ENCODE measurements at places on chromosomes 13 and 19.

DNA sequence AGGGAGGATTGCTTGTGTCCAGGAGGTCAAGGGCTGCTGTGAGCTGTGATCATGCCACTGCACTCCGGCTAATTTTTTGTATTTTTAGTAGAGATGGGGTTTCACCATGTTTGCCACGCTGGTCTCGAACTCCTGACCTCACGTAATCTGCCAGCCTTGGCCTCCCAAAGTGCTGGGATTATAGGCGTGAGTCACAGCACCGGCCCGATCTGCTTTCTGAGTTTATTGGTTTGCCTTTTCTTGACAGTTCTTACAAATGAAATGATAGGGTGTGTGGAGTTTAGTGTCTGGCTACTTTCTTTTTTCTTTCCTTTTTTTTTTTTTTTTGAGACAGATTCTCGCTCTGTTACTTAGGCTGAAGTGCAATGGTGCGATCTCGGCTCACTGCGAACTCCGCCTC, 848 bp downstream of the C19orf44 start:
- H3K4me3 ChIP-seq: peak overlapping the region; percentile 65
- peaks cover 12% of the 10 kb centered on the region for H3K36me3 ChIP-seq
- no peaks in the 10 kb centered on the region for H3K27me3 ChIP-seq
- H3K4me1 ChIP-seq: no peaks in the 10 kb centered on the region
- DNase-seq: no peak

- H3K27ac ChIP-seq: no peak overlapping the region
- no peaks in the 10 kb centered on the region for H3K27me3 ChIP-seq
- no peak for DNase-seq
- no peak overlapping the region for H3K4me3 ChIP-seq
- no peaks in the 10 kb centered on the region for H3K36me3 ChIP-seq
- H3K4me1 ChIP-seq: peaks cover 5% of the 10 kb centered on the region
These were observed 214.1 kb downstream of the COL4A1 start for GRCh38 chr13:110092831-110093247.

DNA sequence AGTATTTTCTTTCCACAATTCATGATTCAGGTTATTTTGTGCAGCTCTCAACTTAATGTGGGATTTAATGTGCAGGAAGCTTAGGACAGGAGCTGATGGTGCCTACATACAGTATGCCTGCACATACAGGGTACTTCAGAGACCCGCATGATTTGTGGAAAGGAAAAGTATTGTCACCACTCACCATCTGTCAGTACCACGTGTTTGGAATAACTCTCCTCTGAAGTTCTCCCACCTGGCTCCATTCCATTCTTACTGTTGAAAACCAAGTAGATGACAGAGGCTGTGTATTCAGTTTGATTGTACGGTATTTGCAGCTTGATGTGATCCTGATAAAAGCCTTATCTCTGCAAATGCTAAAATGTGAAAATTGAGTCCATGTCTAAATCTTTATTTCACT, 85.7 kb downstream of the ZAR1L start:
- H3K27me3 ChIP-seq: no peaks in the 10 kb centered on the region
- H3K36me3 ChIP-seq: peaks cover 53% of the 10 kb centered on the region
- H3K27ac ChIP-seq: no peak overlapping the region
- no peak overlapping the region for H3K4me3 ChIP-seq
- no peak for DNase-seq

DNA sequence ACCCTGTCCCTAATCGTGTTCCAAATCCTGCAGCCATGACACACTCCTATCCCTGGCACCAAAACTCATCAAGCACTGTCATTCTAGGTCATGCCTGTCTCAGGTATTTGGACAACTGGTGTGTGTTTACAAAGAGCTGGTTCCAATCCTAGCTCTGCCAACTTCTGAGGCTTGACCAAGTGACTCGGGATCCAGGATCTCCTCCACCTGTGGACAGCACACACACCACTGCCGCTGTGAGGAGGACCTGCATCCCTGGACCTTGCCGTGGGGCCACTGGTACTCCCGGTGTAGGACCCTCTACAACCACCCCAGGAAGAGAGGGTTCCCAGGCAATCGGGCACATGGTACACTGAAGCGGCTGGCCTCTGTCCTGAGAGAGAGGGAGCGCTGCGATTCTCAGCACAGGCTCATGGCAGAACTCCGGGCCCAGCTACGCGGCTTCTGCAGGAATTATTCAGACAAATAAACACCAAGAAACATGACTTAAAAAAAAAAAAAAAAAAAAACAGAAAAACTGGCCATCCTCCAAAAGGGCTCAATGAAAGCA, 20.4 kb downstream of the MLLT1 start:
- H3K27me3 ChIP-seq: no peaks in the 10 kb centered on the region
- no peak overlapping the region for H3K27ac ChIP-seq
- DNase-seq: peak; percentile 65
- peaks cover 17% of the 10 kb centered on the region for H3K4me1 ChIP-seq
- peaks cover 10% of the 10 kb centered on the region for H3K36me3 ChIP-seq
- H3K4me3 ChIP-seq: no peak overlapping the region

GRCh38 chr13:58712191-58712590, 1080.6 kb downstream of the PCDH17 start:
- H3K27ac ChIP-seq: no peak overlapping the region
- no peaks in the 10 kb centered on the region for H3K27me3 ChIP-seq
- H3K4me3 ChIP-seq: no peak overlapping the region
- DNase-seq: no peak
- H3K36me3 ChIP-seq: no peaks in the 10 kb centered on the region
- no peaks in the 10 kb centered on the region for H3K4me1 ChIP-seq

DNA sequence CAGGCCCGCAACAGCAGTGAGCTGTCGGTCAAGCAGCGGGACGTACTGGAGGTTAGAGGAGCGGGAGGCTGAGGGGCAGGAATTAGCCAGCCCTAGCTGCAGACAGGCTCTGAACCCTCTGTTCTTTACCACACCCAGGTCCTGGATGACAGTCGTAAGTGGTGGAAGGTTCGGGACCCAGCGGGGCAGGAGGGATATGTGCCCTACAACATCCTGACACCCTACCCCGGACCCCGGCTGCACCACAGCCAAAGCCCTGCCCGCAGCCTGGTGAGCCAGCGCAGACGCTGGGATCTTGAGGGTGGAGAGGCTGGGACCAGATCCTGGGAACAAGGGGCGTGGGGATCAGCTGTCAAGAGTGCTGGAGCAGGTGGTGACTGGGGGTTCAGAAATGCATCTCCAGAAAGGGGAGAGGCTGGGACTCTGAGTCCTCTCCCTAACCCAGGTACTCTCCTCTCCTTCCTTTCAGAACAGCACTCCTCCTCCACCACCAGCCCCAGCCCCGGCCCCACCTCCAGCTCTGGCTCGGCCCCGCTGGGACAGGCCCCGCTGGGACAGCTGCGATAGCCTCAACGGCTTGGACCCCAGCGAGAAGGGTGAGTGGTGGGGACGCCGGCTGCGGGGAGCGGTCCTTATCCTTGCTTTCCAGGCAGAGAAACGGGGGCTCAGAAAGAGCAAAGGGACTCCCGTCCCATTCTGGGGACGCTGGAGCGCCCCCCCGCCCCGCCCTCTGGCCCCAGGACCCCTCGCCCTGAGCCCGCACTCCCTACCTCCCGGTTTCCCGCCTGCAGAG, 10.4 kb downstream of the EPS8L1 start:
- peak overlapping the region; percentile 43 for H3K4me3 ChIP-seq
- no peak overlapping the region for H3K27ac ChIP-seq
- H3K27me3 ChIP-seq: peaks cover 20% of the 10 kb centered on the region
- H3K36me3 ChIP-seq: peaks cover 17% of the 10 kb centered on the region

DNA sequence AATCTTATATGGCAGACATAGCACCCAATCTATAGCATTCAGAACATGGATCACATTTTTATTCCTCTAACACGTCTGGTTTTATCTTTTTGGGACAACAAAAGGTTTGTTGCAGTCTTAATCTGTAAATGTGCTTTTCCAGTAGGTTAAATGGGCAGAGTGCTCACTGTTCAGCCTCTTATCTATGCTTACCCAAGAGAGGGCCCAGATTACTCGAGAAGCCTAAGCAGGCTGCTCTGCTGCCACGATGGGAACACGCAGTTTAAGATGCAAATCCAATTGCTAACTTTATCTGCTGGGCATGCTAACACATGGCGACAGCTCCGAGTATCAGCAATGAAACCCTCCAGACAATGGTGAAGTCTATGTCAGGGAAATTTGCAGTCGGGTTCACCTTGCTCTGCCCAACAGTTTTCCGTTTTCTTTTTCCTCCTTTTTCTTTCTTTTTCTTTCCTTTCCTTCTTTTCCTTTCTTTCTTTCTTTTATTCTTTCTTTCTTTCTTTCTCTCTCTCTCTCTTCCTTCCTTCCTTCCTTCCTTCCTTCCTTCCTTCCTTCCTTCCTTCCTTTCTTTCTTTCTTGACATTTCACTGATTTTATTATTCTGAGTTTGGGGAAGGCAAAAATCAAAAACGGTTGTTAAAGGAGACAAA, 115.3 kb downstream of the RBM26 start:
- no peak overlapping the region for H3K4me3 ChIP-seq
- H3K4me1 ChIP-seq: no peaks in the 10 kb centered on the region

- no peaks in the 10 kb centered on the region for H3K27me3 ChIP-seq
- peaks cover 66% of the 10 kb centered on the region for H3K36me3 ChIP-seq
- H3K4me1 ChIP-seq: no peaks in the 10 kb centered on the region
- no peak overlapping the region for H3K4me3 ChIP-seq
These were observed 8.3 kb downstream of the ZNF554 start for GRCh38 chr19:2827840-2828489.

GRCh38 chr19:17352608-17353280, 15.4 kb downstream of the GTPBP3 start:
- no peak overlapping the region for H3K27ac ChIP-seq
- DNase-seq: no peak
- no peaks in the 10 kb centered on the region for H3K36me3 ChIP-seq
- peaks cover 17% of the 10 kb centered on the region for H3K4me1 ChIP-seq

DNA sequence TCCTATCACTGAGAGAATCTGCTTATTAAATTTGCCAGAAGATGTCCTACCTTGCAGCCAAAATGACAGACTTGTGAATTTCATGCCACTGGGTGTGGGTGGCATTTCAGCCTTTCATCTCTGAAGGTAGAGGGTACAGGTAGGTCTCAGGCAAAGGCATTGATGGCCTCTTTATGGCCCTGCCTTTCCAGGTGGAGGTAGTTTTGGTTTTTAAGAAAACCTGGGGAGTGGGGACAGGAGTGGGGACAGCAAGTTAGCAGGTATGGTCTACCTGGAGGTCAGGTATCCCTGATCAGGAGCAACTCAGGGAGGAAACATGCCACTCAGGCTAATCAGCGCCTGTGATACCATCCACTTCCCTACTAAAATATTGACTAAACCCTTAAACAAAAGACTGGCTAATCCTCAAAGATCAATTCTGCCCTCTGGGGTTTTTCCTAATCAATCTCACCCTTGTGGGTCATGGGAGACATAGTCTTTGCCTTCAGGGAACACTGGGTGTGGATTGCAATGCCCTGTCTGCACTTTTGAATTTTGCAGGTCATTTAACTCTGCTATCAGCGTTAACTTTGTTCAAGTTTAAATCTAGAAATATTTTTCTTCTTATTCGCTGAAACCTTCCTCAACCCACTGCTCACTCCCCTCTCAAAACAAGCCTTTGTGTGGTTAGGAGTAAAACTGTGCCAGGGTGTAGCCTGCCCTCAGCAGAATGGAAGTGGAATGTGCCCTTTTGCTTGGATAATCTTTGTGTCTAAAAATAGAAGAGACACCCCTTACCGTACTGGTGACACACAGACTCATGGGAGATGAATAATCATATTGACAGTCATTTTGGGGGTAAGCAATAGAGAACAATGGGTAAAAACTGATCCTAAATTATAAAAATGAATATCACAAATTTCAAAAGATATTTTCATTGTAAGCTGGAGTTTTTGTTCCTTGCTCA, 233.7 kb downstream of the COG6 start:
- no peaks in the 10 kb centered on the region for H3K36me3 ChIP-seq
- H3K27me3 ChIP-seq: no peaks in the 10 kb centered on the region
- H3K4me1 ChIP-seq: peaks cover 10% of the 10 kb centered on the region
- DNase-seq: no peak

GRCh38 chr13:80083081-80083852, 257.7 kb downstream of the SPRY2 start:
- no peaks in the 10 kb centered on the region for H3K27me3 ChIP-seq
- DNase-seq: no peak
- peak overlapping the region; percentile 44 for H3K27ac ChIP-seq
- no peaks in the 10 kb centered on the region for H3K36me3 ChIP-seq
- H3K4me1 ChIP-seq: peaks cover 19% of the 10 kb centered on the region

GRCh38 chr19:38264486-38265212, at the start of gene SPINT2:
SPINT2 (plus strand) TSS chr19:38264573; CDS start chr19:38264893, 320 bp downstream.
- peak within 1 kb of the TSS; percentile 54 for H3K4me3 ChIP-seq
- H3K36me3 ChIP-seq: no peaks in the 10 kb centered on the region
- peaks cover 4% of the 10 kb centered on the region for H3K4me1 ChIP-seq
- DNase-seq: no peak
- peak within 1 kb of the TSS; percentile 81 for H3K27ac ChIP-seq

GRCh38 chr19:16444269-16444600, 27.5 kb downstream of the EPS15L1 start:
- no peaks in the 10 kb centered on the region for H3K36me3 ChIP-seq
- H3K27ac ChIP-seq: no peak overlapping the region
- no peak for DNase-seq
- peaks cover 5% of the 10 kb centered on the region for H3K4me1 ChIP-seq
- H3K4me3 ChIP-seq: no peak overlapping the region
- H3K27me3 ChIP-seq: no peaks in the 10 kb centered on the region

DNA sequence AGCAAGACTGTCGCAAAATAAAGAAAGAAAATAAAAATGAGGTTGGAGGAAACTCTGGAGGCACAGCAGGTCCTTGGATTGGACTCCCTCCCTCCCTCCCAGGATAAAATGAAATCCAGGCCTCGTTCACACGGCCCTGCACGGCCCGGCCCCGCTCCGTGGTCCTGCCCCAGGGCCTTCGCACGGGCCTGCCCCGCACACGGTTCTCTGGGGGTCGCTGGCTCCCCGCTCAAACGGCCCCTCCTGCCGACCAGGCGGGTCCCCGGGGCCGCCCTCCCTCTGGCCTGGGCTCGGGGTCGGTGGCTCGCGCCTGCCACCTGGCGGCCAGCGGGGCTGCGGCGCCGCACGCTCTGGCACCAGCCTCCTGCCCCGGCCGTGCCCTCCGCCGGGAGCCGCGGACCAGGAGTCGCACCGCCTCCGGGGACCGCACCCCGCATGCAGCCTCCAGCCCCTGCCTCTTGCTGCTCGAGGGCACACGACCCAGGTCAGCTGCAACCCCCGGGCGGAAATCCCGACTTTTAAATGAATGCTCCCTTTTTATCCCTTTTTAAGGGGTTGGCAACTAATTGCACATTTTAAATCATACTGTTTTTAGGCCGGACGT, 1.5 kb upstream of the WDR18 start:
- H3K36me3 ChIP-seq: peaks cover 21% of the 10 kb centered on the region
- peak overlapping the region; percentile 87 for H3K27ac ChIP-seq
- H3K4me3 ChIP-seq: peak overlapping the region; percentile 19
- H3K27me3 ChIP-seq: no peaks in the 10 kb centered on the region
- peak; percentile 41 for DNase-seq

DNA sequence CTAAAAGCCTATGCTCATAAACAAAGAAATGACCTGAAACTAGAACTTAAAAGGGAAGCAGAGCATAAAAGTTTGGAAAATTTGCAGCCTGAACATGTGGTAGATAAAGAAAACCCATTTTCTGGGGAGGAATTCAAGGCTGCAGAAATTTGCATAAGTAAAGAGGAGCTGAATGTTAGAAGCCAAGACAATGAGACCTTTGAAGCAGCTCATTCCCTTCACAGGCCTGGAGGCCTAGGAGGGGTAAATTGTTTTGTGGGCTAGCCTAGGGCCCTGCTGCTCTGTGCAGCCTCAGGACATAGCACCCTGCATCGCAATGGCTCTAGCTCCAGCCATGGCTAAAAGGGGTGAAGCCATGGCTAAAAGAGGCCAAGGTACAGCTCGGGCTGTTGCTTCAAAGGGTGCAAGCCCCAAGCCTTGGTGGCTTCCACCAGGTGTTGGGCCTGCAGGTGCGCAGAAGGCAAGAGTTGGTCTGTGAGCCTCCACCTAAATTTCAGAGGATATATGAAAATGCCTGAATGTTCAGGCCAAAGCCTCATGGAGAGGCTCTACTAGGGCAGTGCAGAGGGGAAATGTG, 38.3 kb downstream of the ZIC2 start:
- H3K27me3 ChIP-seq: no peaks in the 10 kb centered on the region
- no peaks in the 10 kb centered on the region for H3K36me3 ChIP-seq
- no peak for DNase-seq
- H3K4me3 ChIP-seq: no peak overlapping the region
- no peak overlapping the region for H3K27ac ChIP-seq
- no peaks in the 10 kb centered on the region for H3K4me1 ChIP-seq

All from tibial artery (tissue), 4 donors.